COR-L47 (cell line): ENCODE measurements at places on chromosomes 12 and 14.

GRCh38 chr12:92021666-92022035, 124.0 kb downstream of the BTG1 start:
- DNase-seq = no peak

GRCh38 chr14:33951183-33951840, 438 bp upstream of the EGLN3 start:
- DNase-seq = no peak

DNA sequence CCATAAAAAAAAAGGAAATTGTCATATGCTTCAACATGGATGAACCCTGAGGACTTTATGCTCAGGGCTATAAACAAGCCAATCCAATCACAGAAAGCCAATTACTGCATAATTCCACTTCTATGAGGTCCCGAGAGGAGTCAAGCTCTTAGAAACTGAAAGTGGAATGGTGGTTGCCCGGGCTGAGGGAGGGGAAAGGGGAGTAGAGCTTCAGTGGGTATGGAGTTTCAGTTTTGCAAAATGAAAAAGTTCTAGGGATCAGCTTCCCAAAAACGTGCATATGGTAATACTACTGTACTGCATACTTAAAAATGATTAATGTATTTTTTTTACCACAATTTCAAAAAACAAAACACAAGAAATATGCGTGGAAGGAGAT, 52.0 kb downstream of the RNF34 start:
- no peak for DNase-seq

DNA sequence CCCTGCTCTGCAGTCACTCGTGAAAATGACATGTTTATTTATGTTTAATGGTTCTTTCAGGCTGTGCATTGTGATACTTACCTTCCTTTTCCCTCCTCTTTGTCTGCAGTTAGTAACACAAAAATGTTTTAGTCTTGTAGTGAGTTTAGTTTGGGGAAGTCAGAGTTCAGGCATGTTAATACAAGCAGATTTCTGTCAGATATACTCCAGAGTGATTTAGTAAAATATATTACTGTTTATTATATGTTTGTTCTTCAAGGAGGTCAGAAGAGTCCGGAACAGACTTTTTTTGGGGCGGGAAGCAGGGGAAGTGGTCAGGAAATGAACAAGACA, 28.7 kb downstream of the MSRB3 start:
- no peak for DNase-seq

- no peak for DNase-seq
These were observed 165.6 kb downstream of the ZFP36L1 start for GRCh38 chr14:68627050-68627867.

DNA sequence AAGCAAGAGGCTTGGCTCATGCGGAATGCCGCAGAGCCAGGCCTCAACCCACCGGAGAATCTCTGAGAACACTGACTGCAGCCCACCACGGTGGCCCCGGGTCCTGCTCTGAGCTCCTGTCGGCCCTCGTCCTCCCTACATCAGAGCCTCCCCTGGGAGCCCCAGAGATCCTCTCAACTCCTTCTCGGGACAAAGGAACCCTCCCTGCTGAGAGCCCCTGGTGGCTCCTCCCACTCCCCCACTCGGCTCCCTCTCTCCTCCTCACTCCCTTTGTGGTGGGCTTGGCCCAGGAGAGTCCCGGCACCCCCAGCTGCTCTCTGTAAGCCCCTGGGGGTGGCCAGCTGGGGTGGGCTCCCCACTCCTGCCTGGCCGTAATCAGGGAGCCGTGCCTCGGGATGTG, 11.1 kb upstream of the INF2 start:
- DNase-seq = no peak

- DNase-seq = no peak
These were observed 67.4 kb downstream of the ADGRD1 start for GRCh38 chr12:131021154-131021541.

- peak; percentile 69 for DNase-seq
These were observed 8.4 kb downstream of the HOXC8 start for GRCh38 chr12:54017027-54017788.

DNA sequence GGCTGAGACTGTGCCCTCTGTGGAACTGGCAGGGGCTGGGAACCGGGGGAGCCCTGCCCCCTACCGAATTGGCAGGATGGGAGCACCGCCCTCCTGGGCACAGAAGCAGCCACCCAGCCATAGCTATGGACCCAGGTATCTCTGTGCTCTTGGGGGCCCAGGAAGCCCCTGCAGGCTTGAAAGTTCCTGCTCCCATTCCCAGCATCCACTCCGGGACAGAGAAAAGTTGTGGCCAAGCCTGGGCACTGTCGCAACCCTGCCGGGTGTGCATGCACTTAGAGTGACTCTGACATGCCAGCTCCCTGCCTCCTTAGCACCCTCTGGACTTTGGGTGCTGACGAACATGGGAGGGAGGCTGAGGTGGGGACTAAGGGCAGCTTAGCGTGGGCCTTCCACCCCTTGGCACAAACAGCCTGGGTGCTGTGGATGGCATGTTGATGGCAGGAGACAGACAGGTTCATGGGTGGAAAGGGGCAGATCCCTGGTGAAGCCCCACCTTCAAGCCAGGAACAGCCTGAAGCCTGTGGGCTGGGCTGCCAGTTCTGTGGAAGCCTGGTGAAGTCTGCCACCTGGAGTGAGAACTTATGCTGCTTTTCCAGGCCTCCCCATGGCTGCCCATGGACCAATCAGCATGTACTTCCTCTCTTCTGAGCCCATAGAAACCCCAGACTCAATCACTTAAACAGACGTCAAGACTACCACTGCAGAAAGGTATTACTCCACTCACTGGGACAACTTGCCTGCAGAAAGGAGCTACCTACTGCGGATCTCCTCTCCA, 279.0 kb downstream of the ATXN7L3B start:
- DNase-seq = no peak

GRCh38 chr12:98645572-98646067, 530 bp downstream of the APAF1 start:
- DNase-seq = no peak

DNA sequence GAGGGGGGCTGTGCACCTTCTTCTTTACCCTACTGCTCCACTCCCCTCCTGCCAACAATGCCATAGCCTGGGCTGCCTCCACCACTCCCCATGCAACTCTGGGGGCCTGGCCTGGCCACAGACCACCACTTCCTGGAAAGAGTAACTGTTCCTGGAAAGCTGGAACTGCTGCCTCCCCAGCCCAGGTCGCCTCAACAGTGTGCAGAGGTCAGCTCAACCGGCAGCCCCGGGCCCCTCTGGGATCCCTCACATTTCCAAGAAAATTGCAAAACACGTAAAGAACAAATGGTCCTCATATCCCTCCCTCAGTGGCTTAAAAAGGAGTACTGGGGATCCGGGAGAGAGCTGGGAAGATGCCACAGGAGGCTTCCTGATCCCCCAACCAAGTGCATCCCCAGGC, 22.4 kb upstream of the DIO3 start:
- no peak for DNase-seq

DNA sequence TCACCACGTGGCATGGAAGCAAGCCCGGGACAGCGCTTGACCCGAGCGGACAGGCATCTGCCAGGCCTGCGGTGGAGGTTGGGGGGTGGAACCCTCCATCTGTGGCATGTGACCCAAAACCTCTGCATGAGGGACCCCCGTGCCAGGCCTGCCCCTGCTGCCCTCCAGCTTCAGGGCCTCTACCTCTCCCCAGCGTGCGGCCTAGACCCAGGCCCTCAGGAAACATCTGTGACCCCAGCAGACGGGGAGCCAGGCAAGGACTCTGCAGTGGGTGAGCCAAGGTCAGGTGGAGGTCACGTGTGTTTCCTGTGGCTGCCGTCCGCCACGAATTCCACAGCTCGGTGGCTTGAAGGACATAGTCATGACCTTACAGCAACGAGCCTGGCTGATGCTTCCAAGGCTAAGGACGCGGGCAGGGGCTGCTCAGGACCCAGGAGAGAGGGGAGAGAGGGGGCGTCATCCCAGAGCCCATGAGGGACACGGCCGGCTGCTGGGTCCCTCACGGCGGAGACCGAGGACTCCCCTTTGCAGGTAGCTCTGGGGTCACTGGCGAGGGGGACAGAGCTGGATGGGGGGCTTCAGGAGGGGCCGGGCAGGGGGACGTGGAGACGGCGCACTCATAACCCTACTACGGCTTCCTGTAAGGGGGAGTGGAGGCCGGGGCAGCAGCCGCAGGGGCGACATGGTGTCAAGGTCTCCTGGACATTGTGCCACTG, 91.5 kb downstream of the GALNT9 start:
- no peak for DNase-seq

DNA sequence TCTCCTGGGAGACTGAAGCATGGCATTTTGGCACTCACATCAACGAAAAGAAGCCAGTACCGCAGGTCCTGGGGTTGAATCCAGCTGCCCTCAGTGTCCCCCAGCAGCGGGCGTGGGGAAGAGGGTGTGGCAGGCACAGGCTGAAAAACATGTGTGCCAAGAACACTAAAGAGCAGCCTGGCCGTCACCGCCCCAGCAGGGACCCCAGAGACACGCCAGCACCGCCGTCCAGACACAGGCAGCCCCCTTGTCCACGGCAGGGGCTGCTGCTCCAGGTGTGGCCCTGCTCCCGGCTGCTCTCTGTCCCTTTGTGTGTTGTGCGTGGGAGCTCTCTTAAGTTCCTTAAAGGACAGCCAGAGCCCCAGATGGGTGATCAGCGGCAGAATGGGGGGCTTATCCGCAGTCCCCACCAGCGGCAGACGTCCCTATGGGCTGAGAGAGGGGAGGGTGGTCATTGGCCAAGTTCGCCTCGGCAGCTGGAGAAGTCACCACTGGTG, 556 bp downstream of the PHETA1 start:
- DNase-seq = no peak

- DNase-seq = no peak
These were observed 4.8 kb downstream of the SYNE3 start for GRCh38 chr14:95511687-95512086.

DNA sequence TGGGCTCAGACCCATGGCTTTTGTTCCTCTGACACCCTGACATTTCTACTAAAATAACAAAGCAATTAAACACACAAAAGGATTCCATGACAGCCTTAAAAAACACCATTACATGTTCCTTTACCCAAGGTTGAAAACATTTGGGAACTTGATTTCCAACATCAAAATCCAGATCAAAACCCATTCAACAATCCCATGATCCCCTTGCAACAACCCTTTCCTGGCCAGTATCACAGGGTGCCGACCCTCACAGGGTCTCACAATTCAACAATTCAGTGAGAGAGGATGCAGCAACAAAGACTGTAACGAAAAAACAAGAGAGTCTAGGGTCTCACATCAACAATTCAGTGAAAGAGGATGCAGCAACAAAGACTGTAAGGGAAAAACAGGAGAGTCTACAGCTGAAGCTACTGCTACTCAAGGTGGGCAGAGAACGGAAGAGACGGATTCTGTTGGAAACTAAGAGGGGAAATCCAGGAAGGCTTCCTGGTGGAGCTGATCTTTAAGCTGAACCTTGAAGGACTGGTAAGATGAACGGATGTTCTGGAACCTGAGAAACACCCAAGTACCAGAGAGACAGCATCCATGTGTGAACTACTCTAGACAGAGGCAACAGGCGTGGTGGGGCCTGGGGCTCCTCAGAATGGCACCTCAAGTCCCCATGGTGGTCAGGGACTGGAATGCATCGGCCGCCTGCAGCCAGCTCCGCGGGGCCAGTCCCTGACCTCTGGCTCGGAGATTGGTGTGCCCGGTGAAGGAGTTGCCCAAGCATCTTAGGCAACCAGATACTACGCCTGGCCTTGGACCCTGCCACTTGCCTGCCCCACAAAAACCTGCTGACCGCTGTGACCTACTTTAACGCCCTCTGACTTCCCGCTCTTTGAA, 22.7 kb upstream of the ZFP36L1 start:
- DNase-seq = no peak

DNA sequence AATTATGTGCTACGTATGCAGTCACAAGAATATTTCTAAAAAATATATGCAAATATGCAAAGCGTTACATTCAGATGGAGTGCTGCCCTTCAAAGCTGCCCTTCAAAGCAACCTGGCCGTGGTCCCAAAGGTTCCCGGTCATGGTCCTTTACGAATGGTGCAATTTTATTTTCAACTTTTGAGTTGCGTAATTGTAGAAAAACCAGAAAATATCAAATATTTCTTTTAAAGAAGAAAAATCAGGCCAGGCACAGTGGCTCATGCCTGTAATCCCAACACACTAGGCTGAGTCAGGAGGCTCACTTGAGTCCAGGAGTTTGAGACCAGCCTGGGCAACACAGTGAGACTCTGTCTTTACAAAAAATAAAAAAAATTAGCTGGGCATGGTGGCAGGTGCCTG, 21.4 kb downstream of the CLSTN3 start:
- no peak for DNase-seq

DNA sequence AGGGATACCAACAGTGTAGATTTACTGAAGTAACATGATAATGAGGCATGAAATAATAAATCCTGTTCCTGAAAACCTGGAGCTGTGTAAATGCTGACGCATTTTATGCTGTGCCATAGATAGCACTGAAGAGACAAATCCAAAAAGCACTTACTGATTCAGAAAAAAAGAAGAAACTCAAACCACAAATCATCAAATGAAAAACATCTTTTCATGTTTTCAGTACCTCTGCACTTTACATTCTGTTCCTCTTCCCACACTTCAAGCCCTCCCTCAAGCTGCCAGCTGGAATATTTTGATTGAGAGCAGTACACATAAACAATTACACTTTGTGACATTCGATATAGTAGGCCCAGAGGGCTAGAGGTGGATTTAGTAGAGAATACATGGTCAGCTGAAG, 362.3 kb downstream of the NAV3 start:
- no peak for DNase-seq

GRCh38 chr12:94121886-94122285, 26.5 kb upstream of the PLXNC1 start:
- no peak for DNase-seq

GRCh38 chr12:18837505-18837904, 99.6 kb downstream of the CAPZA3 start:
- DNase-seq = no peak

GRCh38 chr14:94816113-94816512, 46.2 kb upstream of the GSC start:
- DNase-seq = no peak

GRCh38 chr12:119829439-119829838, 47.7 kb downstream of the CIT start:
- DNase-seq = no peak

GRCh38 chr12:46108721-46109120, 118.3 kb upstream of the SCAF11 start:
- no peak for DNase-seq

DNA sequence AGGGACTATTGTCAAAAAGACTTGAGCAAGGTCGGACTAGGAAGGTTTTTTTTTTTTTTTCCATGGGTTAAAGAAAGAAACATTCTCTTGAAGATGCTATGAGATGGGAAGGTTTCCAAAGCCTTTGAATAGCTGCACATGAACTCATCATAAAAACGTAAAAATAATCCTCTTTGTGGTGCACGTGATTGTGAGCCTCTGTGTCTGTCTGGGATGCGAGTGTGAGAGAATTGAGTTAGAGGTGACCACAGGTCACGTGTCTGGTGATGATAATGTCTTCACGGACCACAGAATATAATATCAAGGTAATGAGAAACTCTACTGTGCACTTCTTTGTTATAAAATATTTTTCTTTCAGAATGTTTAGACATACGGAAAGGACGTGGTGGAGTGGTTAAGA, 24.3 kb upstream of the ADGRD1 start:
- no peak for DNase-seq

DNA sequence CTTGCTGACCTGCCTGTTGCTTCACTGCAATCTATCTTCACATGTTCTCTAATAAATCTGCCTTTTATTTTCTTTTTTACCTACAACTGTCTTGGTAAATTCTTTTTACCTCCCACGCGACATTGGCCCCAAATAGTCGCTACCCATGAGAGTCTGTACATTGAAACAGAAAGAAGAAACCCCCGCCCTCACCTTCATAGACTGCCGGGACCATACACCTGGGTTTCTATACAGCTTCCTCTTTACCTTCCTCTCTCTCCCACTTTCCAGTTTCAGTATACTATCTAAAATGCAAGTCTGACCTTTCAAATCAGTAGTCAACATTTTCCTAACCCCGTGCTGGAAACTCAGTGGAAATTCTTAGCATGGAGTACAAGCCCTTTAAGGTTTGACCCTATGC, 4.8 kb downstream of the SLC8A3 start:
- DNase-seq = no peak
